CD4-positive, alpha-beta T cell treated with Interleukin-2 at 100 ng/mL for 4 hours (primary cell): ENCODE measurements at places on chromosomes 7 and 10.

DNA sequence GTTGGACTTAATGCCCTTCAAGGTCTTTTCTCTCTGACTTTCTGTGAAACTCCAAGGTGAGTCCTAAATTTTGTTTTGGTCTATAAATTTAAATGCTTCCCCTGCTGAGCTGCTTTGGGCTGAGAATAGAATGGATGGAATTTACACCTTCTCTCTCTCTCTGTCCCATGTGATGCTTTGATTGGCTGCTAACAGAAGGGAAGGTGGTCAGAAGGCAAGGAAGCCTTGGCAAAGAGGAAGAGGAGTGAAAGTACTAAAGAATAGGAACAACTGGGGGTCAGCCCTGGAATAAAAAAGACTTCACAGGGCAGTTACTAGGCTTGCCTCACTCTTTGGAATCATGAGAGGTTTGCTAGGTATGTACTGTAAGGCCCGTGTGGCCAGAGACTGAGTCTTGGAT, 260.2 kb downstream of the AUTS2 start:
- DNase-seq = no peak

- no peak for DNase-seq
Measured at GRCh38 chr7:141567432-141567831, 16.2 kb downstream of the AGK start.

GRCh38 chr7:77753173-77753572, 45.1 kb downstream of the TMEM60 start:
- DNase-seq = no peak

DNA sequence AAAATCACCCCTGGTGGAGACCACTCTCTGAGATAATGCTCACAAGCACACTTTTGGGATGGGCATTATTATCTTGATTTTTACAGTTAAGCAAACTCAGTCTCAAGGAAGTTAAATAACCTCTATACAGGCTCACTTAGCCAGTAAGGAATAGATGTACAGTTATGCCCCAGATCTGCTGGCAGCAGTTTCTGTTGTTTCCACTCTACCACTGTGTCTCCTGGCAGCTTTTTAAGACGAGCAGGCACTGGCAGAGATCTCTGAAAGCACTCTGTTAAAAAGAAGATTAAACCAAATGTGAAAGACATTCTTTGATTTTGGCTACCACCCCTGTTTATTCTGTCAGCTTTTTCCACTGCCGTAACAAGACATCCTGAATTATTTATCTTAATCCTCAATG, 73.2 kb downstream of the SRI start:
- no peak for DNase-seq
